Dermis blood vessel endothelial cell (primary cell): ENCODE measurements at places on chromosomes 4 and X. TPM values are rescaled to one million over a fixed set of nuclear protein-coding genes. Genes with fewer than 3 reads are reported as not detected.

GRCh38 chr4:45131020-45131419, 404.7 kb upstream of the GNPDA2 start:
- no peak for DNase-seq

DNA sequence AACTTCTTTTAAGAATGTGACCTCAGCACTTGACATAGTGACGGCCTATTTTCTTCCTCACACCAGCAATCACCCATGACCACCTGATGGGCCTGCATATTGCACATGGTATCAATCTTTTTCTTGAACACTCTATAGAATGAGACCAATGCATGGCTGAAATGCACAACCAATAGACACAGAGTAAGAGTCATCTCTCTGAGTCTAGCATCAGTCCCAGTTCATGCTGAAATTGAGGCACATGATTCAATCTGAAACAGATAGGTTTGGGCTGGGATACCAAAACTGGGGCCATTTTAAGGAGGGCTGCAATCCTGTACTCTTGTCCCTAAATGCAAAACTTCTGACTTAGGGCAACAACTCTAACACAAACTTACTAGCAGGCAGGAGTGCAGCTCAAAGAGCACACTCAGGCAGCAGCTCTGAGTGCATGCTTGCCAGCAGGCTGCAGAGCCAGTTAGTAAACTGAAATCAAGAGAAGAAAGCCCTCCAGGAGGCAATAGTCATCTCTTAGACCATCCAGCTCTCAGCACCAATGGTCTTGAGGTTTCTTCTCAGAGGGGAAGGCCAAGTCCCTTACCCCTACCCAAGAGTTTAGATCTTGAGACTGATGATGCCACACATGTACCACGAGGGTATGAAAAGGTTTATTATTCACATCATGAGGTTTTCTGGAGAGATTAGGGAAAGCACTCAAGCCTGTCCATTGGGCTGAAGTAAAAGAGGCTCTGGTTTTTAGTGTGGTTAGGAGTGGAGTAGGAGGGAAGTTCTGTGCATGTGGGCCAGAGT, 24.7 kb upstream of the GPR101 start:
- no peak for DNase-seq

DNA sequence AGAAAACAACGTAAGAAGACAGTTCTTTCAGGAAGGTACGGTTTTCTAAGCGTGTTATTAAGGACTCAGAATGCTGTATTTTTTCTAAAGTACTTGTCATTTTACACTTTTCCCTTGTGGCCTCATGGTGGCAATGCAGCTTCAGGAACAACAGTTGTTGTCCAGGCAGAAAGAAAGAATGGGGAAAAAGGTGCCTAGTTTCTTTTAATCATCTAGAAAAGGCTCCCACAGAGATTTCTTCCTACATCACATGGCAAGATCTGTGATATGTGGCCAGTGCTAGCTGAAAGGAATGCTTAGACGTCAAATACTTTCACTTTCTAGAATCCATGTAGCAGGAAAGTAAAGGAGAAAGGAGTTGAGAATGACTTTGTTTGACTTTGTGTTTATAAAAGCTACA, 49.0 kb upstream of the TRAM1L1 start:
- no peak for DNase-seq

DNA sequence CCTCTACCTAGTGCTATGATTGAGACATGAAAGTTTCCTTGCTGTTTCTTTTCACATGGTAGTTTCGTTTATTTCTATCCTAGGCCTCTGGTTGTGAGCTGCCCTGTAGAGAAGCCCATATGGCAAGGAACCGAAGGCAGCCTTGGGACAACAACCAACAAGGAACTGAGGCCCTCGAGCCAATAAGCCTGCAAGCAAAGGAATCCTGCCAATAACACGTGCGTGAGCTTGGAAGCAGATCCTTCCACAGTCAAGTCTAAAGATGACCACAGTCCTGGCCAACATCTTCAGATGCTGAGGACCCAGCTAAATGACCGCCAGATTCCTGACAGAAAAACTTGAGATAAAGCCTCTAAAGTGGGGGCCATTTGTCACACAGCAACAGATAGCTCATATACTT, 100.4 kb upstream of the FAM9B start:
- no peak for DNase-seq

- DNase-seq = no peak
These were observed 48.0 kb upstream of the SPOCK3 start for GRCh38 chr4:167282171-167282864.

DNA sequence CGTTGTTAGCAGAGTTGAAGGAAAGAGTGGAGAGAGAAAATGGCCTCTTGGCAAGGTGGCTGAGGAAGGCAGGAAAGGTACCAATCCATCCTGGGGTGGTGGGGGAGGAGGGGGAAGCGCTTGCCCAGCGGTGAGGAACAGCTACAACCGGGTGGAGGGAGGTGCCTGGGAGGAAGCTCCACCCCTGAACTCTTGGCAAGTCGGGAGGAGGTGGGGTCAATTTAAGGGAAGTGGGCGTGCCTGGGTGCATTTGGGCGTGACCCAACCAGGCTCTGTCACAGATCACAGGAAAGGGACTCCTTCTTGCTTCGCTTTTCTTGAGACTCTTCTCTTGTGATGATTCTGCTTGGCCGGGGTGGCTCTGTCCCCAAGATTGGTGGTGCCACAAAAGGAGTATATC, 41.7 kb downstream of the BCORL1 start:
- DNase-seq = peak; percentile 64

ZDHHC15 gene
- total RNA-seq = under 0.01 TPM in 1 of 2 replicates, not detected in the other

DGAT2L6 gene
- not detected in 2 replicates for total RNA-seq

MAGEB6B gene
- not detected in 2 replicates for total RNA-seq

RBBP7 gene
- total RNA-seq = 79.8 and 113 TPM in 2 replicates

ABHD18 gene
- 10.7 and 12.6 TPM in 2 replicates for total RNA-seq

PABPC5 gene
- 1.2 and 2.0 TPM in 2 replicates for total RNA-seq

SPANXA1 gene
- not detected in 2 replicates for total RNA-seq
